T-helper 1 cell treated with Interleukin-12 subunit alpha and Interleukin-12 subunit beta and Interleukin-4 antibody, amounts not matched to agents 30 ng/mL and 1 ng/mL, for 36 hours (primary cell): ENCODE measurements at places on chromosomes 11 and 22. TPM values are rescaled to one million over a fixed set of nuclear protein-coding genes. Genes with fewer than 3 reads are reported as not detected.

NAALADL1 gene
- 14.1 and 14.4 TPM in 2 replicates for total RNA-seq

BRMS1 gene
- total RNA-seq, result 53.7 and 53.8 TPM in 2 replicates

REXO2 gene
- 96.6 and 103 TPM in 2 replicates for total RNA-seq

FGF19 gene
- not detected in 2 replicates for total RNA-seq

FAM180B gene
- 0.15 TPM in 1 of 2 replicates, not detected in the other for total RNA-seq

MS4A12 gene
- total RNA-seq, result not detected in 2 replicates

MYBPC3 gene
- total RNA-seq, result not detected in 2 replicates

CDC42EP1 gene
- total RNA-seq, result 1.9 and 2.3 TPM in 2 replicates

IL10RA gene
- 280 and 285 TPM in 2 replicates for total RNA-seq

YAP1 gene
- total RNA-seq, result 0.10 TPM in 1 of 2 replicates, not detected in the other

TMEM191B gene
- total RNA-seq, result not detected in 2 replicates

MFNG gene
- 207 and 211 TPM in 2 replicates for total RNA-seq

PRODH gene
- total RNA-seq, result 0.34 and 0.69 TPM in 2 replicates

C22orf31 gene
- not detected in 2 replicates for total RNA-seq

TEX54 gene
- total RNA-seq, result not detected in 2 replicates

DEUP1 gene
- total RNA-seq, result not detected in 2 replicates

PDE2A gene
- total RNA-seq, result 0.81 and 0.90 TPM in 2 replicates

BCO2 gene
- total RNA-seq, result 1.7 and 2.2 TPM in 2 replicates

OR52I2 gene
- total RNA-seq, result not detected in 2 replicates

PHETA2 gene
- total RNA-seq, result 4.0 and 4.7 TPM in 2 replicates

TLCD5 gene
- total RNA-seq, result 0.80 and 1.0 TPM in 2 replicates

SAA4 gene
- not detected in 2 replicates for total RNA-seq

NEFH gene
- total RNA-seq, result 3.1 and 3.2 TPM in 2 replicates

CCDC179 gene
- total RNA-seq, result not detected in 2 replicates
